KG1 (cell line): ENCODE measurements at places on chromosomes 2 and 18.

DNA sequence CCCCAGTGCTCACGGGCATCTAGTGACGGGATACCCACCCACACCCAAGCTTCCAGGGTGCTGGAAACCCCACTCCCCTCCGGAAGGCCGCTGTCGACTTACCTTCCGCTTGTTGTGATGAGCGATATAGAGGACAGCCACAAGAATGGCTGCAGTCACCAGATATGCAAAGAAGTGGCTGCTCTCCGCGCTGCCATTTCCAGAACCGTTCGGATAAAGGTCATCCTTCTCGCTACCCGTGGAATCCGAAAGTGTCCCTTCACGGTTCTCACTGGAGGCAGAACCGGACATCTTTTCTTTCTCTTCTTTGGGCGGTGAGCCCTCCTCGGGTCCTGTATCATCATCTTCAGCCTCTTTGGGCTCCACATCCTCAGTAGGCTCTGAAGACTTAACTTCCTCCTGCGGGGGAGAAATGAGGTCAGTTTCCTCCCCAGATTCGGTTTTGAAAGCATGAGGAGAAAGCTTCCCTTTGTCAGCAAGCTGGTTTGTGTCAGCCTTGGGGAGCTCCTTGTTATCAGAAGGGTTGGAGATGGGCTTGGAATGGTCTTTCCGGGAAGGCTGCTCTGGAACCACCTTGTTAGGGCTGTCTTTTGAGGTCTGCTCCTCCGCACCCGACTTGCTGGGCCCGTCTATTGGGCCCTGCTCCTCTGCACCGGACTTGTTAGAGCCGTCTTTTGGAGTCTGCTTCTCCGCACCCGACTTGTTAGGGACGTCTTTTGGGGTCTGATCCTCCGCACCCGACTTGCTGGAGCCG is 1.2 kb downstream of the TGOLN2 start:
- peak; percentile 38 for DNase-seq

DNA sequence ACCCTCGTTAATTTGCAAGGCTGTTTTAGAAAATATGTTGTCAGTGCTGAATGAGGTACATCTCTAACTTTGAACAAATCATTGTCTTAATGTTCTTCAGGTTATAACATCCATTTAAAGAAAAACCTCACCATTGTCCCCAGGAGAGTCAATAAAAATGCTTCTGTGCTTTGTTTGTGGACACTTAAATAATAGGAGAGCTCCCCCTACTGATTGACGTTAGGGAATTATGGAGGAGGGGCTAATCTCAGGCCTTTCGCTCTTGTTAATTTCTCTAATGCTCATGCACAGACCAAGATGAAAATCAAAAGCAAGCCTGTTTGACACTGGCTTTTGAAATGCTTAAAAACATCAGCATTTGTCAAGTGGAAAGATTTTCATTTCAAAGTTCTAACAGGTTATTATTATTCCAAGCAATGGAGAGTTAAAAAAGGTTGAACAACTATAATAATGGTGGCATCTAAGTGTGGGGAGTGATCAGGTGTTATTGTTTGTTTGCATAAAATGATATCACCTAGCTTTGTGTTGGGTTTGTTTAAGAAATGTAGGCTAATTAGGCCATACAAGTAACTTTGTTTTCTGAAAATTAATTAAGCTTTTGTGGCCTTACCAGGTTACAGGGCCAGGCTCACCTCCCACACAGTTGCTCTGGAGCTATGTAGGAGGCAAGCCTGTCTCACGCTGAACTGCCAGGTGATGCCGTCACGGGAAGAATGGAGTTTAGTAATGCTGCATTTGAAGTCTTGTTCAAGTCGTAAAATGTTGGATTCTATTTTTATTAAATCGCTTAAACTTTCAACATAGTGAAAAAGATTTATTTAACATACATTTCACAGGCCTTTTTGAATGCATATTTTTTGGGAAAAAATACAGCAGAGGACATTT is 51.7 kb upstream of the SMIM21 start:
- peak; percentile 31 for DNase-seq

DNA sequence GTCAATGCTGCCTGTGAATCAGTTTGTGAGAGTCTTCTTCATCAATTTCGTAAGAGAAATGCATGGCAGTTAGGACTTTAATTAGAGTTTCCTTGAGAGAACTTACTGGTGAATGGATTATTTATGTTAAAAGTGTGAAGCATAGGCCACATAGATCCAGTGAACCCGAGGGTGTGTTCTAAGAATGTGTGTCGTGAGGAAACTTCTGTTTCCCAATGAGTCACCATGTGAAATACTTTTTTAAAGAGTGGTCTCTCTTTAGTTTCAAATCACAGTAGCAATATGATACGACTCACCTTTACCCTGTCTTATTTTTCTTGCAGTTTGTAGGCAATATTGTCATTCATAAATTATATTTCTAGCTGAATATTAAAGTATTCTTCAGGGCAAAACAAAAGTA is 18.5 kb downstream of the THSD7B start:
- DNase-seq, result no peak

- DNase-seq, result no peak
Measured at GRCh38 chr2:130328710-130329109, 14.0 kb upstream of the IMP4 start.

DNA sequence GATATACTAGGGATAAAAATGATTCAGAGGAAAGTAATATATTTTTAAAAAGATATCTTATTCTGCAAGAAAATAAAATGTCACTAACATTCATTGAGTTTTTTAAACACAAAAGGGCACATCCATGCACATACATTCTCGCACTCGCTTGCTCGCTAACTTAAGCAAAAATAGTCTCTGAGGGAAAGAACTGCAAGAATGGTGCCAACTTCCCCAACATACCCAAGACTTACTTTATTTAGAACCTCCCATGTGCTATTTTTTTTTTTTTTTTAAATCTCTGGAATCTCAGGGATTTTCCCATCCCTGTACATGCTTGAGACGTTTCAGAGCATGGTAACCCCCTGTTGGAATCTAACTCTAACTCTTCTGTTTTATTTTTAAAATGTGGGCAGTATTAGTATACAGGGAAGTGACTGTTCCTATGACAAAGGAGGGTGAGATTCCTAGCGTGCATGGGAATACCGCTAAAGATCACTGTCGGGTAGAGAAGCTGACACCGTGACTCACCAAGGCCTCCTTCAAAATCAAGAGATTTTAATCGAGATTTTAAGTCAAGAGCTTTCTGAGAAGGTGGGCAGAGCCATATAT is 187.9 kb upstream of the ZEB2 start:
- DNase-seq, result no peak

DNA sequence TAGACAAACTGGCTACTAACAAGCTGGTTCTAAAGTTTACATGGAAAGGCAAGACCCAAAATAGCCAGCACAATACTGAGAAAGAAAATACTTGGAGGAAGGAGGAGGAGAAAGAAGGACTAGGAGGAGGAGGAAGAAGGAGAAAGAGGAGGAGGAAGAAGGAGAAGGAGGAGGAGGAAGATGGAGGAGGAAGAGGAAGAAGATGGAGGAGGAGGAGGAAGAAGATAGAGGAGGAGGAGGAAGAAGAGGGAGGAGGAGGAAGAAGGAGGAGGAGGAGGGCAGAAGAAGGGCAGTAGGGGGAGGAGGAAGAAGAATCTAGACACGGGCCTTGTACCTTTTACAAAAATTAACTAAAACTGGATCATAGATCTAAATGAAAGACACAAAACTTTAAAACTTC is 92.6 kb downstream of the METTL4 start:
- no peak for DNase-seq

GRCh38 chr2:163801486-163801885 is 65.7 kb upstream of the FIGN start:
- no peak for DNase-seq

DNA sequence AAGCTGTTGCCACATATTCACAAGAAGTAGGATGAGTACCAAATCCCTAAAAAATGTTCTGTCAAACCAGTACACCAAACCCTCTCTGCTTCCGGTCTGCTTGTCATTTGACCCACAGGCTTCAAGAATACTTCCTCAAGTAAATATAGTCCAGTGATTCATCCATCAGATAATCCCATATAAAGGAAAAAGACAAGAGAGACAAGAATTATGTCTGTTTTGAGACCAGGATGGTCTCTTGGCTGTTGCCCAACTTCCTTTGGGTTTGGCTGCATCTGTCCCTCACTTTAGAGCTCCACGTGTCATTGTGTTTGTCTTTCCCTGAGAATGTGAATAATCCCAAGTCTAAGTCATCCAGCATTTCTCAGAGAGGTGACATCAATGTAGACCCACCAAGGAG is 91.5 kb upstream of the NRP2 start:
- DNase-seq, result no peak

DNA sequence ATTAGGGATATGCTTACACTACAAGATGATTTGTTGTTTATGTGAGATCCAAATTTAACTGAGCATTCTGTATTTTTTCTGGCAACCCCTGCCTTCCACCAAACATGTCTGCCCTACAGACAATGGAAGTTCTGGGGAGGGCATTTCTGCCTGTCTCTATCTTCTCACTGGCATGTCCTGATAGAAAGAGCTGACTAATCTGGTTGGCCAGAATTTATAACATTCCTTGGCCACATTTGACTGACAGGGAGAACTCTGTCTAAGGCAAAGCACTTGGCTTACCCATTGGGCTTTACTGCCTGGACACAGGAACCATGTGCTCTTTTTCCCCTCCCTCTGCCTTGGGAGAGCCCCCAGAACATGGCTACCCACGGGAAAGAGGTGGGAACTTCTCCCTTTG is 70.6 kb upstream of the TMEM178A start:
- no peak for DNase-seq

DNA sequence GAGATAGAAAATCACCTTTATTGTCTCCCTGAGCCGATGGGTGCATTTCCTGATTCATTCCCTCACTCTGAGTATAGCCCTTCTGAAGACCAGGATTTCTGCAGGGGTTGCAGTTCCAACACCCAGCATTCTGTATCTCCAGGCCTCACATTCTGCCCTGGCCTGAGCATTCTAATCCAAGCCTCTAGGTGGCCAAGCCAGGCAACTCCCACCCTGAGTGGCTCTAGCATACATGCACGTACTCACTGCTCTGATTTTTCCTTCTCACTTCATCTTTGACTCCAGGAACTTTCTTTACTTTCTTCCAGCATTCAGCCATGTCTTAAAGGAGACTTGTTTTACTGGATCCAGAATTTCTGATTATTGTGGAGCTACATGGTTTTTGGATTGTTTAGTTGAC is 100.7 kb upstream of the STK39 start:
- no peak for DNase-seq
